ENCODE measurements at places on chromosomes 4 and X. TPM values are rescaled to one million over a fixed set of nuclear protein-coding genes. Genes with fewer than 3 reads are reported as not detected.
A peak's percentile ranks its signal among the peaks of the same experiment; 100 is the strongest.

CCKAR gene
- total RNA-seq: not detected

DNA sequence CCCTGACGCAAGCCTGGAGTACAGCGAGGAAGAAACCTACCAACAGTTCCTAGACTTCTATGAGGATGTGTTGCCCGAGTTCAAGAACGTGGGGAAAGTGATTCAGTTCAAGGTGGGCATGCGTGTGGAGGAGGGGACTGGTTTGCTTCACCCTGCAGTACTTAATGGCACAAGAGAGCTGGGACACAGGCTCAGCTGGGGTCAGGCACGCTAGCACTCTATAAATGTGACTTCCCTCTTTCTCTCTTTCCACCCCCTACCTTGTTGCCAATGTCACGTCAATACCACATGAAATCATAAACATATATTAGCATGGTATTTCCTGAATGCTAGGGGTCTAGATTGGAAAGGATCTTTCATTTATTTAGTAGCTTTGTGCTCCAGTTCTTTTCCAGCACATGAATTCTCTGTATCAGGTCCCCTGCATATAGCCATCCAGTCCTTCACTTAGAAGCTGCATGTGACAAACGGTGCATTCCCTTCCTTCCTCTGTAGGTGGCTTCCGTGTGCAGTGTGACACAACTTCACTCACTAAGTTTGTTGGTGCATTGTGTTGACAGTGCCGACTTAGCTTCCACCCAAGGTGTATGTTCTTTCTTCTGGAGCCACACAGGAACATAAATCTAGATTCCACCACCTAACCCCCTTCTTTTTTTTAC, 25.6 kb downstream of the ZRSR2 start:
- no peak overlapping the region for H3K4me3 ChIP-seq
- H3K27me3 ChIP-seq: no peaks in the 10 kb centered on the region
- DNase-seq: peak; percentile 40

DNA sequence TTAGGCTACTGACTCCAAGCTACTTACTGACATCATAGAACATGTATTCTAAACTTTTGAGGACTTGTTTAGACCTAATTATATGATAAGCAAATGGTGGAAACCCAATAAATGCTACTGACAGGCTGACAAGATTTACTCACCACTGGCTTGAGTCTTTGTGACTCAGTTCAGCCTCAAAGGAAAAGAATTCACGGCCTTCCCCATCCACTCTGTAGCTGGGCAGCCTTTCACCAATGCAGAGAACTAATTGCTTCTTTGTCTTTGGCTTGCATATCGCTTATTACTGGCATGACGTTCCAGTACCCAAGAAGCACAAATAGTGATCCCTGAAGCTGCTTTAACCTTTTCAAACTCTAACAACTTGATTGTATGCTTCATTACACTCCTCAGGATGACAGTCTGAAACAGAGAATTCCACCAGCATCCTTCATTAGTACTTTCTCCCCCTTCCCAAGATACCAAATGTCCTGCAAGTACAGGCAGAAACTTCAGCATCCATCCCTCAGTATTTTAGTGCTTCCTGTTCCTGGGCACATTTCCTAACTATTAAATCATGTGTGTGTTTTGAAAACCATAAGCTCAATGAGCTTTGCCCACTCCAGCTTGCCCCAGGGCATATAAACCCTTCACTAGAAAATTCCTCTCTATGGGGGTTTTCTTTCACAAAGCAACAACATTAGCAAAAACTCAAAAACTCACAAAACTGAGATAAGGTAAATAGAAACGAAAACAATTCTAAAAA, 298.1 kb upstream of the SLC7A11 start:
- H3K36me3 ChIP-seq: no peaks in the 10 kb centered on the region
- DNase-seq: no peak
- no peak overlapping the region for H3K4me3 ChIP-seq
- H3K27ac ChIP-seq: no peak overlapping the region
- no peaks in the 10 kb centered on the region for H3K4me1 ChIP-seq
- no peaks in the 10 kb centered on the region for H3K27me3 ChIP-seq

GRCh38 chrX:39764441-39764914, 333.3 kb downstream of the BCOR start:
- DNase-seq: no peak
- no peaks in the 10 kb centered on the region for H3K27me3 ChIP-seq
- H3K4me1 ChIP-seq: peaks cover 16% of the 10 kb centered on the region
- no peak overlapping the region for H3K4me3 ChIP-seq
- H3K27ac ChIP-seq: no peak overlapping the region
- H3K36me3 ChIP-seq: no peaks in the 10 kb centered on the region

DNA sequence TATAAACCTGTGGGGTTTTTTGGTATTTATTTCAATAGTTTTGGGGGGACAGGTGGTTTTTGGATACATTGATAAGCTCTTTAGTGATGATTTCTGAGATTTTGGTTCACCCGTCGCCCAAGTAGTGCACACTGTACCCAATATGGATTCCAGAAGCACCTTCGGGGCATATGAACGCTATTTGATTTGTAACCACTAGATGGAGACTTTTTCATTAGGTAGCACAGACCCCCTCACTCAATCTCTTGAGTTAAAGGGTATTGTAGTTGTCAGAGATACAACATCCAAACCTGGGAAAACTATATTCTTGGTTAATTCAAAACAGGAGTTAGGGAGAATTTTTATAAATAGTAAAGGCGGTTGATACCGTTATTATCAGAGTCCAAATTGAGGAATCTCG, 79.8 kb downstream of the SPANXN3 start:
- H3K27me3 ChIP-seq: no peaks in the 10 kb centered on the region
- no peak overlapping the region for H3K4me3 ChIP-seq
- H3K36me3 ChIP-seq: no peaks in the 10 kb centered on the region
- no peak overlapping the region for H3K27ac ChIP-seq
- no peaks in the 10 kb centered on the region for H3K4me1 ChIP-seq

DNA sequence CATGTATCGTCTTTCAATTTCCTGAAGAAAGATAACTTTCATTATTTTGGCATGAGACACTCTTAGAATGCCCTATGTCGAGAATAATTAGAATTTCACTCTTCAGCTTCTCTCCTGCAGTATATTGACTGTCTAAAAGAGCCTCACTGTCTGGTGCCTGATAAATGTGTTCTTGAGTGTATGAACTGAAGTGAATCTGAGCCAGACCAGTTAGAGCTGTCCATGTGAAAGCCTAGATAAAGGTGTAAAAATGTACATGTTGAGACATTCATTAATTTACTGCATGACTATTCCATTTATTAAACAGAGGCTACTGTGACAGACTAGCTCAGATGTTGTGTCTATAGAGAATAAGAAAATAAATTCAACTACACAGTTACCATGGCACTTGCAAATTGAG, 283.2 kb downstream of the PCDH18 start:
- H3K27me3 ChIP-seq: no peaks in the 10 kb centered on the region
- H3K27ac ChIP-seq: no peak overlapping the region
- no peaks in the 10 kb centered on the region for H3K4me1 ChIP-seq
- H3K36me3 ChIP-seq: no peaks in the 10 kb centered on the region

DNA sequence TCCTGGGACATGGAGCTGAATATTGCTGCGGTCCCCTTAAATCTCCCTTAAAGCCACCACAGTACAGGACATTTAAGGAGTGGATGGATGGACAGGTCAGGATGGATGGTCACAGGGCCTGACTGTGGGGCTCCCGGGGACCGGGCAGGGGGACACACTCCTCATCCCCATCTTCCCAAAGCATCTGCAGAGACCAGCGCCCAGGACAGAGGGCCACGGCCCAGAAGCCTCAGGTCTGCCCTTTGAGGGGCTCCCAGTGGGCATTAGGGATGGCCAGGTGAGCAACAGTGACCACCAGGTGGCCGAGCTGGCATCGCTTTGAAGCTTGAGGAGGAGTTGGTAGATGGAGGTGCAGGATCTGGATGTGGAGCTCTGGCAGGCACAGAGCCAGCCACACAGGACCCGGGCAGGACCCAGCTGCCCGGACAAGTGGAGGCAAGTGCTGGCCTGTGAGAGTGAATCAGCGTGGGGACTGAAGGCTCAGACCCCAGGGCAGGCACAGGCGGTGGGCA, 51.4 kb downstream of the ABLIM2 start:
- no peak for DNase-seq
- H3K27me3 ChIP-seq: peaks cover 2% of the 10 kb centered on the region
- H3K4me3 ChIP-seq: no peak overlapping the region
- H3K36me3 ChIP-seq: no peaks in the 10 kb centered on the region
- no peak overlapping the region for H3K27ac ChIP-seq

TLR10 gene
- total RNA-seq: 0.40 TPM

DNA sequence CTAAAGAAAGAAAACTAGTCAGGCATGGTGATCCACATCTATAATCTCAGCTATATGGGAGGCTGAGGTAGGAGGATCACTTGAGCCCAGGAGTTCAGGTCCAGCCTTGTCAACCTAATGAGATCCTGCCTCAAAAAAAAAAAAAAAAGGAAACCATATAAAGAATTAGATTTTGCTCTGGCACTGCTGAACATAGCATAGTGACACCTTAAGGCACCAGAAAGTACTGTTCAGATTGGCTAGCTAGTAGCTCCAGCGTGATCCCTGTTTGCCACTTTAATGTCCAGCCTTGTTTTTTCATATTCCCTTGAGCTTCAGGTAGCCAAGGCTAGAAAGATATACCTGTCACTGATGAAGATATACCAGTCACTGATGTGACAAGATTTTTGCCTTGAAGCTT, 34.1 kb downstream of the EXOC1 start:
- no peak for DNase-seq
- peaks cover 5% of the 10 kb centered on the region for H3K4me1 ChIP-seq
- no peaks in the 10 kb centered on the region for H3K27me3 ChIP-seq
- H3K4me3 ChIP-seq: no peak overlapping the region
- peaks cover 27% of the 10 kb centered on the region for H3K36me3 ChIP-seq
- H3K27ac ChIP-seq: no peak overlapping the region

DNA sequence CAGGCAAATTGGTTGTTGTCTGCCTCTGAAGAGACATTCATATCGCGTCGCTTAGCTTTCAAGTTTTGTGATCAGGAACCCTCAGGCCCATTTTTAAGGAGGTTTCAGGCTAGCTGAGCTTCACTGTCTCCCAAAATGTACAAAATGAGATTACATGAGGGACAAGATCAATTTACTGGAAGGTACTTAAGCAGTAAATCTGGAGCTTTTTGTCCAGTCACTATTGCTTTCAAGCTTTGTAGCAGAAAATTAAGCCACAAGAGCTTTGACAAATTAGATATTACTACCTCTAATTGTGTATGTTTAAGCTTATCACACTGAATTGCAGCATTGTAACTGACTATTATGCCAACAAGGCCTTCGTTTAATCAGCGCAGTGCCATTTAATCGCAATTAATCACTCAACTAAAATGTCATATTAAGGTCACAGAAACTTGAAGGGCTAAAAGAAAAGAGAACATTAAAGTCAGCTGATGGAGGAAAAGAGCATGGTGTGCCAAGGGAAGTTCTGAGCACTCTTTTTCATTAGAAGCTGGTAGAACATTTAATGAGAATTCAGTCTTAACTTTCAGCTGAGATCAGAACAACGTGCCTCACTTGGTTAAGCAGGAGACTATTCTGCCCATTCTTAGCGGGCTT, 353.0 kb downstream of the FBXO8 start:
- no peaks in the 10 kb centered on the region for H3K27me3 ChIP-seq
- H3K36me3 ChIP-seq: no peaks in the 10 kb centered on the region
- DNase-seq: no peak
- H3K4me1 ChIP-seq: no peaks in the 10 kb centered on the region
- H3K27ac ChIP-seq: no peak overlapping the region
- H3K4me3 ChIP-seq: no peak overlapping the region

DNA sequence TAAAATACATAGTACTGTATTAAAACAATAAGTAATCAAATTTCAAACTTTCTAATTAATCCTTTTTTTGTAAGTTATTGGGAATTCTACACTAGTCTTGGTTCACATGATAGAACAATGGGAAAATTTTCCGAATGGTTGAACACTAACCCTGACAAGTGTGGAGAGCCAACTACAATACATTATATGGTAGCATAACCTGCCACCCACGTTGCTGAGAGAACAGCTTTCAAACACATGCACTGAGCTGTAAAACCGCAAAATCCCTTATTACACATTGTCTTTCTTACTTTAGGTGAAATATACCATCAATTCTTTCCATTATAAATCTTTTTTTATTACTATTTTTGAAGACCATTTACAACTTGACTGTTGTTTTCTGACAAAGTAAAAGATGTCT, 54.7 kb downstream of the ANAPC10 start:
- no peak for DNase-seq
- H3K27ac ChIP-seq: no peak overlapping the region
- peaks cover 1% of the 10 kb centered on the region for H3K4me1 ChIP-seq
- H3K4me3 ChIP-seq: no peak overlapping the region
- no peaks in the 10 kb centered on the region for H3K27me3 ChIP-seq
- H3K36me3 ChIP-seq: peaks cover 5% of the 10 kb centered on the region

GRCh38 chrX:38879631-38880220, 78.5 kb downstream of the MID1IP1 start:
- no peaks in the 10 kb centered on the region for H3K36me3 ChIP-seq
- peaks cover 9% of the 10 kb centered on the region for H3K4me1 ChIP-seq
- no peak for DNase-seq

- peaks cover 63% of the 10 kb centered on the region for H3K27me3 ChIP-seq
- DNase-seq: no peak
- H3K4me3 ChIP-seq: peak within 1 kb of the TSS; percentile 59
These were observed at the start of gene SPATA18 for GRCh38 chr4:52051213-52051614. SPATA18 (plus strand) TSS chr4:52051304; CDS start chr4:52051705, 401 bp downstream.

GRCh38 chr4:143021384-143021783, 163.3 kb upstream of the USP38 start:
- H3K4me3 ChIP-seq: no peak overlapping the region
- no peak for DNase-seq
- H3K36me3 ChIP-seq: no peaks in the 10 kb centered on the region
- no peak overlapping the region for H3K27ac ChIP-seq
- peaks cover 13% of the 10 kb centered on the region for H3K4me1 ChIP-seq
- H3K27me3 ChIP-seq: no peaks in the 10 kb centered on the region

DNA sequence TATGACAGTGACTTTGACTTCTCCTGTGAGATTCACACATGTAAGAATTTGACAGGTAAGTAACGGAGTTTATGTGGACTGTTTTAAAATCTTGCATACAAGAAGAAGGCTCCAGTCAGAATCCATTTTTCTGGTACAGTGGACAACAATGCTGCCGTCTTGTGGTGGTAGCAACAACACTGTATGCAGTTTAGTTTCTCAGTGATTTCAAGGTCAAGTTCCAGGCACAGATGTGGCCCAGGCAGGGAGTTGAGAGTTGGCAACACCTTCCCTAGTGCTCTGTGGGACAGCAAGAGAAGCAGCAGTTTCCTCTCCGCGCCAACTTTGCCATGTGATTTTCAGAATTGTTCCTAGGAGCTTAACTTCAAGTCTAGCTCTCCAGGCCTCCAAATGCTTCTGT, 56.0 kb upstream of the STPG2 start:
- no peak for DNase-seq
- H3K27ac ChIP-seq: no peak overlapping the region
- H3K27me3 ChIP-seq: no peaks in the 10 kb centered on the region
- no peaks in the 10 kb centered on the region for H3K36me3 ChIP-seq
- H3K4me1 ChIP-seq: peaks cover 9% of the 10 kb centered on the region

TRIM75 gene
- not detected for total RNA-seq

- no peak for DNase-seq
- H3K27me3 ChIP-seq: no peaks in the 10 kb centered on the region
- no peak overlapping the region for H3K27ac ChIP-seq
- H3K4me1 ChIP-seq: peaks cover 16% of the 10 kb centered on the region
- no peaks in the 10 kb centered on the region for H3K36me3 ChIP-seq
These were observed 357.3 kb upstream of the RASGEF1B start for GRCh38 chr4:81828991-81829390.

NRK gene
- total RNA-seq: not detected

- DNase-seq: no peak
- no peaks in the 10 kb centered on the region for H3K36me3 ChIP-seq
- H3K27me3 ChIP-seq: no peaks in the 10 kb centered on the region
- no peaks in the 10 kb centered on the region for H3K4me1 ChIP-seq
- H3K4me3 ChIP-seq: no peak overlapping the region
These were observed 93.5 kb downstream of the RLIM start for GRCh38 chrX:74520896-74521295.

GYPA gene
- not detected for total RNA-seq

CHST7 gene
- 11.8 TPM for total RNA-seq

All from activated CD4-positive, alpha-beta memory T cell treated with anti-CD3 and anti-CD28 coated beads, Interleukin-2, amount 10 ng/mL, durations not matched to agents 7 days and 5 days (primary cell).